ENCODE measurements at places on chromosomes 13 and 19.

DNA sequence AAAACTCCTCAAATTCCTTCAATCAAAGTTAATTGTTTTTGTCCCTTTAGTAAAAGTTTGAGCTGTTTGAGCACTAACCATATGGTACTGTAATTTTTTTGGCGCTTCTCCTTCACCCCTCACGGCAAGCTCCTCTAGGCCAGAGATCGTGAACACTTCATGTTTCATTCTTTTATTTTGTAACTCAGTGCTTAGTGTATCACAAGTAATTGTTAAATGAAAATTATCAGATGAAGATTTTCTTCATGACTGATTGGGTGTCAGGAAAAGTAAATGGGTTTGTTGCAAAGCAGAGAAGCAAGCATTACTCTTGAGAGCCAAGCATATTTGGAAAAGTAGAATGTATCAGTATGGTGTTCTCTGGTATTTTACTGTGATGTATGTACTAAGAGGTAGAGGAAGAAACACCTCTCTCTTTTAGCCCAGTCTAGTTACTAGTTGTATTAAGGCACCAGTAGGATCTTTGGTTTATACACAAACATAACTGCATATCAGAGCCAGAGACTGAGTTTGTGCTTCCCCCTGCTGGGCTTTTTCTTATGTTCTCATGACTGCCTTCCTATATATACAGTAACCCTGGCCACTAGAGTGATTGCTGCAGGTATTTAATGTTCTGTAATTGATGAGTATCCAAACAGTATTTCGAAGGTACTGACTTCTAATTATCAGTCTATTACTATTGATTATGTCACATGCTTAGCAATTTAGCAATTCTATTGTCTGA lies 202.3 kb upstream of the KLHL1 start:
- no peak for DNase-seq

DNA sequence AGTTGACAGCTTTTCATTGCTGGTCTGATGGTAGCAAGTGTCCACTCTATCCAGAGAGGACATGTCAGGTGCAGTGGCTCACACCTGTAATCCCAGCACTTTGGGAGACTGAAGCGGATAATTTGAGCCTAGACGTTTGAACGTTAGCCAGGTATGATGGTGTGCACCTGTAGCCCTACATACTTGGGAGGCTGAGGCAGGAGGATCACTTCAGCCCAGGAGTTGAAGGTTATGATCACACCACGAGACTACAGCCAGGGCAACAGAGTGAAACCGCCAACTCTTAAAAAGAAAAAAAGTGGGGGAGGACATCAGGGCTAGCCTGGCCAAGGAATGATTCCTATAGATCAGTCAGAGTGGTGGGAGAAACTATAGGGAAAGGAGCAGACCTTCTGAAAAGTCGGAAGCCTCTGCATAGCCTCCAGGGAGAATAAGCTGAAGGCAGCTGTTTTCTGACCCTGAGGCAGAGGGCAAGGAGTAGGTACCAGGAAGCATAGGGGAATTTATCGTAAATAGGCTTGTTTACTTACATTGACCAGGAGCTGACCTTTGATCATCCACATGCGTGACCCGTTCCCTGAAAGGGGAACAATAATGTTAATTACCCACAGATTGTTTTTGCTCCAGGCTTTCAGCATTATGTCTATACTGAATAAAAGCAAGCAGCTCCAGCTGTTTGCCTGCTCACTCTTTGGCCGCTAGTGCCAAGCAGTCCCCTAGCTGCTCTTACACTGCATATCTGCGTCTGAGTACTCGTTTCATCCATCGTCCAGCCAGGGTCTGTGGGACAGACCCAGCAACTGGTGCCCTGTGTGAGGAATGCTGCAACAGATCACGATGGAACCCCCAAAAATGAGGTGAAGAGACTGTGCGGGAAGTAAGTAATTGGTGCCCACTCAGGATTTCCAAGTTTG lies 161.6 kb downstream of the RNF17 start:
- DNase-seq: no peak

GRCh38 chr19:45577111-45577905 lies 7.3 kb downstream of the OPA3 start:
- DNase-seq: no peak

- DNase-seq: no peak
These were observed 507.2 kb upstream of the SLC10A2 start for GRCh38 chr13:103573446-103573845.

DNA sequence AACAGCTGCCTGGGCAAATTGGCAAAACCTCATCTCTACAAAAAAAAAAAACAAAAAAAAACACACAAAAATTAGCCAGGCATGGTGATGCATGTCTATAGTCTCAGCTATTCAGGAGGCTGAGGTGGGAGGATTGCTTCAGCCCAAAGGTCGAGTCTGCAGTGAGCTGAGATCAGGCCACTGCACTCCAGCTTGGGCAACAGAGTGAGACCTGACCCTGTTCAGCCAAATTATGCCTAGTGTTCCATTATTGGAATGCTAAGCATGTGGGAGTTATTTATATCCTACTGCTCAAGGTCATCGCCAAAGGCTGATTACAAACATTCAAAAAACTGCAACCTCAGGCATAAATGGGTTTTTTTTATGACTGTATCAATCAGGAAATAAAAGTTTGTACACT lies 1251.0 kb upstream of the PCDH9 start:
- DNase-seq: no peak

DNA sequence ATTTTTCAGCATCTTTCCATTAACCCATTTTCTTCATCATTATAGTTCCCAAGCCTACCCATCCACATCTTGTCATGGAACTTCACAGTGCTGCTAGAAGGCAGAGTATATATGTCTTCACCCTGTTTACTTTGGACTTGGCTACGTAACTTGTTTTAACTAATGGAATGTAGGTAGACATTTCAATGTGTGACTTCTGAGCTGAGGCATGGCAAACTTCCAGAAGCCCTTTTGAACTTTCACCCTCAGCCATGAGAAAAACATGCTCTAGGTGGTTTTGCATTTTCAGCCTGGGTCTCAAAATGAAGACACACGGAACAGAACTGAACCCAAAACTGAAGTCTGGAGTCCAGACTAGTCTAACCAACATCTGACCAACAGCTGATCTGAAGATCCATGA lies 3.2 kb downstream of the TEX30 start:
- DNase-seq: no peak

- DNase-seq: no peak
These were observed 105.7 kb downstream of the DNAJC15 start for GRCh38 chr13:43129066-43129465.

DNA sequence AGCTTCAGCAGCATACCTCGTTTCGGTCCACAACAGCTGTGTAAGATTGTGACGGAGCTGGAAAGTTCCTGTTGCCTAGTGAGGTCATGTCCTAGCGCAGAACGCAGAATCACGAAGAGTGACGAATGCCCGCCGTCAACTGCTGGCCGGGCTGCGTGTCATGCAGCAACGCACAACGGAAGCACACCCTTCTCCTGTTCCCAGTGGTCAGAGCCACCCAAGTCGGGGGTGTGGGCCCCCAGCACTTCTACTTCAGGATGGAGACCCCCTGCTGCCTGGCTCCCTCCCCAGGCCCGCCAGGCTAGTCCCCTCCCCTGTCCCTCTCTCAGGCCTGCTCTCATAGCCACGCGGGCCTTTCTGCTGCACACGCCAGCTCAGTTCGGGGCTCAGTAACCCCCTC lies 25.9 kb downstream of the C2CD4C start:
- DNase-seq: no peak

Measured in stimulated activated CD4-positive, alpha-beta T cell treated with anti-CD3 and anti-CD28 coated beads, Interleukin-1b, Interleukin-23, amount 100 ng/mL, for 24 hours (primary cell).